Esophagus squamous epithelium (tissue), 5 donors: ENCODE measurements at places on chromosomes 2 and 18.

- no peak for DNase-seq
These were observed 418.0 kb downstream of the TMEM182 start for GRCh38 chr2:103179798-103180197.

DNA sequence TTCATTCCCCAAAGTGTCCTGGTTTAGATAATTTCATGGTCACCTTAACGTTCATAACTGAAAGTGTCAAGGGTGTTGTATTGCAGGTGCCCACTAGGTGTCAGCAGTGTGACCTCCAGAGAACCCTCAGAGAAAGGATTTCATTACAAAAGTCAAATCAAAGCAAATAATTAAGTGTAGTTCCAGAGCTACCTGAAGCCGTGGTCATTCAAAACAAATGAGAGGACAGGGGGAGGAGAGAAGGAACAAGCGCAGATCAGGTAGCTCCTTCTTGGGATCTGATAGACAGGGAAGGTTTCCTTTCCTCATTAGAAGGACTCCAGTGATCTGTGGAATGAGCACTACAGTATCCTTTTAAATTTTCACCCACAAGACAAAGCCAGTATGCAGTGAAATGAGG, at the start of gene SLC9A4:
SLC9A4 (plus strand) TSS at position 207 of the 400 bp plus-strand sequence. CDS start 534 bp downstream, outside the sequence.
- DNase-seq, result no peak

GRCh38 chr2:134405611-134406081, 151.8 kb downstream of the MGAT5 start:
- no peak for DNase-seq

DNA sequence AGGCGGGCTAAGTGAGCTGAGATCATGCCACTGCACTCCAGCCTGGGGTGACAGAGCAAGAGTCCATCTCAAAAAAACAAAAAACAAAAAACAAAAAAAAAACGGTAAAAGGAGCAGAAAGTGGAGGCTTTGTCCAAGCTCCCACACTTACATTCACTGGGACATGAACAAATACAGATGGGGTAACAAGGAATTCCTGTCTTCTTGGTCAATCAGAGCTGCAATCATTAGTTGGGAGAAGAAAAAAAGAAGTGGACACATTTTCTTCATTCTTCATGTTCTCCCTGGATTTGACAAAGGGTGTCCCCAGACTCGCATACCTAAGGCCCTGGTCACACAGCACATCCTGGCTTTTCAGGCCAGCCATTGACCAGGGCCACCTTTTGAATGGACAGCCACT, 124.6 kb downstream of the SOCS6 start:
- DNase-seq, result no peak

DNA sequence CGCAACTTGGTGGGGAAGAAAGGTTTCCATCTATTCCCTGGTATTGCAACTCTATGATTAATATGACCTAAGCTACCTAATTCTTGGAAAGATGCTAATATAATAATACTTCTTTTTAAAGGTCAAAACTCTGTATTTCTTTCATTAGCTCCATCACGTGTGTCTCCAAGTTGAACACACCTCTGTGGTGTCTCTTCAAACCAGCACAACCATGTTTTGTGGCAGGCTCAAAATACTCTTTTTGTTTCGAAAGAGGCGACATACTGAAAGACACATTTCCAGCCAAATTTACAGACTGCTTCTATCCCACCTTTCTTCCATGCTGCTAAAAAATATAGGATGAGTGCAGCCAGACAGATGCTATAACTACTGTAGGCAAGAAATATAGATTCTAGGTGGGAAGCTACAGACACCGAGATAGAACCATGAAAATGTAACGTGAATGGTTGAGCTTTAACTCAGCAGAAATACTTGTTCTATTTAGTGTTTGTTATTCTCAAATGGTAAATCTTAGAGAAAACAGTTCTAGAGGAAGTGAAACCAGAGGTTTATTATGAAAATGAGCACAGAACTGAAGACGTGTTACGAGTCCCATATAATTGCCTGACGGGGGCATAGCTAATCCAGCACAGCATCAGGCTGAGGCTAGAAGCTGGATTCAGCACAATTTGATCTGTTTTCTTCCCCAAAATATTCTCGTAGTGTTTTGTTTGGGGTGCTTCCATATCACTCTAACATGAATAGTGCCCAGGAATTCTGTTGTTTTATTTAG, 991.5 kb upstream of the FANCL start:
- DNase-seq, result no peak

- no peak for DNase-seq
These were observed 212.3 kb upstream of the ATP5MC3 start for GRCh38 chr2:175393851-175394250.

DNA sequence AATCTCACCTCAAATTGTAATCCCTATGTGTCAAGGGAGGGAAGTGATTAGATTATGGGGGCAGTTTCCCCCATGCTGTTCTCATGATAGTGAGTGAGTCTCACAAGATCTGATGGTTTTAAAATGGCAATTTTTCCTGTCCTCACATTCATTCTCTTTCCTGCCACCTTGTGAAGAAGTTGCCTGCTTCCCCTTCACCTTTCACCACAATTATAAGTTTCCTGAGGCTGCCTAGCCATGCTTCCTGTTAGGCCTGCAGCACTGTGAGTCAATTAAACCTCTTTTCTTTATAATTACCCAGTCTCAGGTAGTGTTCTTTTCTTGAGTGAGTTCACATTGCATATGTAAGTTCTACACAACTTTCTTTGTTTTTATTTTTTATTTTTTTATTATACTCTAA, 271.5 kb downstream of the EXOC6B start:
- DNase-seq, result no peak

DNA sequence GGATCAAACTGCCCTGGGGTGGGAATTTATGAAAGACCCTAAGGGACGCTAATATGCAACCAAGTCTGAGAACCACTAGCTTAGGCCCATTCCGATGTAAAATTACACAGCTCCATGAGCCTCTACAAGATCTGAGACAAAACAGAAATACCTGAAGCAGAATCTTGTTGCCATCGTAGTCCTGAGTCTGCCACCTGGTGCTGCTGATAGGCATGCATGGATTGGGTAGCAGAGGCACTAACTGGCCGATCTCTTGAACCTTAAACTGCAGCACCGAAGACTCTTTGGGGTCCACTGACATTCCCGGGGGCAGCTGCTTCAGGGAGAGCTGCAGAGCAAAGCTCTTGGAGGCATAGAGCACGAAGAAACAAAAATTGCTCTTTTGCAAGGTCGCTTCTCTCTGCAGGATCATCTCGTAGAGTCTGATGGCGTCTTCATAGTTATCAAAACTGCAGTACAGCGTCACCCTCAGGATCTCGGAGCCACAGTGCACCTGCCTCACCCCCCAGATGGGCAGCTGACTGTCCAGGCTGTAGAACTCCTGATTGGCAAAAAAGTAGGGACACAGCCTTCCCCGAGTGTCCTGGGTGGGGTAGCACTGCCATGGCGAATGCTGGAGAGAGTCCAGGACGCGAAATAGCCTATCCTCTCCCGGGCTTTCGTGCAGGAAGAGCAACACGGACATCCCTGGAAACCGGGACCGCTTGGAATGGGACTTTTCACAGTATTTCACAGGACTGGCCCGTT, 848 bp downstream of the FAM124B start:
- no peak for DNase-seq
